ENCODE measurements at places on chromosomes 1 and 21.

GRCh38 chr1:47940779-47941178, 56.4 kb downstream of the TRABD2B start:
- DNase-seq = peak; percentile 83

DNA sequence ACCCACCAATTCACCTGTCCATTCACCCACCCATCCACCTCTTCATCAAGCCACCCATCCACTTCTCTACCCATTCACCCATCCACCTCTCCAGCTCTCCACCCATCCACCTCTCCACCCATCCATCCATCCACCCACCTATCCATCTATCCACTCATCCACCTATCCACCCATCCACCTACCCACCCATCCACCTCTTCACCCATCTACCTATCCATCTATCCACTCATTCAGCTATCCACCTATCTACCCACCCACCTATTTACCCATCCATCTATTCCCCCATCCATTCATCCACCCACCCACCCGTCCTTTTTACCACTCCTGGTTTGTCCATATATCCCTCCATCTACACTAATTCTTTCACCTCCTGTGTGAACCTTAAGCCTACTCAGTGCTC, 105.7 kb downstream of the ACTL8 start:
- DNase-seq = no peak

GRCh38 chr1:53390261-53390660, 62.4 kb upstream of the LRP8 start:
- peak; percentile 73 for DNase-seq

DNA sequence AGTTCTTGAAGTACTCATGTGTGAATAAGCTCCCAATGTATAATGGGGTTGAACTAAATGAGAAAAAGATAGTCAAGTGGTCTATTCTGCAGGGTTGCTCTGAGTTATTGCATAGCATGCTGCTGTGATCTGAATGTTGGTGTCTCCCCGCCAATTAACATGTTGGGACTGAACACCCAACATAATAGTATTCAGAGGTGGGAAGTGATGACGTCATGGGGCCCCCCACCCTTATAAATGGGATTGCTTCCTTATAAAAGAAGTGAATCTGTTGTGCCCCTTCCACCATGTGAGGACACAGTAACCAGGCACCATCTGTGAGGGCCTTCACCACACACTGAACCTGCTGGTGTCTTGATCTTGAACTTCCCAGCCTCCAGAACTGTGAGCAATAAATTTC, 50.2 kb downstream of the MAB21L3 start:
- DNase-seq = no peak

DNA sequence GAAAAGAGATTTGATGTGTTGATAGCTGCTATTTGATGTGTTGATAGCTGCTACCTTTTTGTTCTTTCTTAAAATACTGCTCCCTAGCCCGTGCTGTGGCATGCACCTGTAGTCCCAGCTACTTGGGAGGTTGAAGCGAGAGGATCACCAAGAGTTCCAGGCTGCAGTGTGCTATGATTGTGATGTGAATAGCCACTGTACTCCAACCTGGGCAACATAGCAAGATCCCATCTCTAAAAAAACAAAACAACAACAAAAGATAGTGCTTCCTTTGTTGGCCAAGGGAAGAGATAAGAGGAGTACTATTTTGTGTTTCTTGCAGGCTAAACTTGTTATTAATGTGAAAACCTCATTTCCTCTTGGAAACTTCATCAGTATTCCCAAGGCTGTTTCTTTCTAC, 6.1 kb downstream of the GPSM2 start:
- DNase-seq = no peak

DNA sequence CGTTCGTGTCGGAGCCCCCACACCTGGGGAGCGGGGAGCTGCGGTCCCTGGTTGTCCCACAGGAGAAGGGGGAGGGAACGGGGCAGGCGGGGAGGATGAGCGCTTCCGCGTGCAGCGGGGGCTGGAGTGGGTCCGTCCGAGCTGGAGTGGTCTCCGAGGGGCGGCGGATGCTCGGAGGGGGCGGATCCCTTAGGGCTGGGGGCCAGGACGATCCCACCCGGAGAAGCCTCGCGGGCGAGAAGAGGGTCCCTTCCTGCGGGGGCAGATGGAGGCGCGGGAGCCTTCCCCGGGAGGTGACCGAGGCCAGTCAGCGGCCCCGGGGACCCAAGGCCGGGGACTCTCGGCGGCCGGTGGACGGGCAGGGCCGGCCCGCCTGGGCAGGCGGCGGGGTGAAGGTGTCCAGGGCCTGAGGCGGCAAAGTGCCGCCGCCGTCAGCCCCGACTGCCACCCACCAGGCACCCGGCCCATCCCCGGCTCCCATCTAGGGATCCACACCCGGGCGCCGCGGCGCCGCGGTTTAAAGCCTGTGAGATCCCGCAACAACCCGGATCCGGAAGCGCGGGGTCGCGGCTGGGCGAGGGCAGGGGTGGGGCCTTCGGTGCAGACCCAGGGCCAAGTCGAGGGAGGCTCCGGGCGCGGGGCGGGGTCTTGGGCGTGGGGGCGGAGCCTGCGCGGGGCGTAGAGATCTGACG, 5.3 kb upstream of the CCDC27 start:
- DNase-seq = no peak

DNA sequence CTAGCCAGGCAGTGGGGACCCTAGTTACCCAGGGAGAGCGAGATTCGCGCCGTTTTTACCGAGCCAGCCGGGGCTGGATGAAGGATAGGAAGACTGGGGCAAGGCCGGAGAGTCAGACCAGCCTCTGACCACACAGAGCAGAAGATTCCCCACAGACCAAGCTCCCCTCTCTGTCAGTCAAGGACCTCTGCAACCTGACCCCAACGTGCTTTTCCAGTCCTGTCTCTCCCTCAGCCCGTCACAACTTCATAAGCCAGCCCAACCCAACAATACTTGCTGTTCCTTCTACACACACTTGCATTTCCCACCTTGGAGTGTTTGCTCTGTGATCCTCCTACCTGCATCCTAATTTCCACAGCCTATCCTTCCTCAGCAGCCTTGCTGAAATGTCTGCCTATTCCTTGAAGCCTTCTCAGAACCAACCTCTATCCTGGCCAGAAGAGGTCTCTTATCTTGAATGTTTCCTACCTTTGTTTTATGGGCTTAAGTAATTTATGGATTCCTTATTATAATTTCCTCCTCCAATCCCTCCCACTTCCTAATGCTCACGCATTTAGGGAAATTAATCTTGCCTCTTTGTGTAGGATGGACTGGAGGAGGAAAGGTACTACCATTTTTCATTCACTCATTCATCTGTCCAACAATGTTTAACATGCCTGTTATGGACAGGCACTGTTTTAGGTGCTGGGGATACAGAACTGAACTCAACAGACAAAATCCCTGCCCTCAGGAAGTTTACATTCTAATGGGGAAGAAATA, at the start of gene GSTM3:
Gene GSTM3, minus strand, starts transcription at position 424 of the 759 bp plus-strand sequence. CDS start 751 bp downstream, outside the sequence.
- DNase-seq = no peak

DNA sequence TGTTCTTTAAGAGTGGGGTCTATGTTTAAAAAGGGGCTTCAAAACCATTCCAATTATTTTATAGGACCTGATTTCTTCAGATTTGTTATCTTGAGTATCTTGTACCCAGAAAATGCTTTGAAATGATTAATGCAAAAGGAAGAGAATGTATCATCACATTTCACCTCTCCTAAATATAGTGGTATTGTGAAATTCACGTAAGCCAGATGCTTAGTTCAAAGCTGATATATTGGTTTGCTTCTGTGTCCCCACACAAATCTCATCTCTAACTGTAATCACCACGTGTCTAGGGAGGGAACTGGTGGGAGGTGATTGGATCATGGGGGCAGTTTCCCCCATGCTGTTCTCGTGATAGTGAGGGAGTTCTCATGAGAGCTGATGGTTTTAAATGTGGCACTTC, 8.5 kb downstream of the SOAT1 start:
- no peak for DNase-seq

GRCh38 chr21:45055861-45056260, 18.5 kb upstream of the ADARB1 start:
- no peak for DNase-seq

DNA sequence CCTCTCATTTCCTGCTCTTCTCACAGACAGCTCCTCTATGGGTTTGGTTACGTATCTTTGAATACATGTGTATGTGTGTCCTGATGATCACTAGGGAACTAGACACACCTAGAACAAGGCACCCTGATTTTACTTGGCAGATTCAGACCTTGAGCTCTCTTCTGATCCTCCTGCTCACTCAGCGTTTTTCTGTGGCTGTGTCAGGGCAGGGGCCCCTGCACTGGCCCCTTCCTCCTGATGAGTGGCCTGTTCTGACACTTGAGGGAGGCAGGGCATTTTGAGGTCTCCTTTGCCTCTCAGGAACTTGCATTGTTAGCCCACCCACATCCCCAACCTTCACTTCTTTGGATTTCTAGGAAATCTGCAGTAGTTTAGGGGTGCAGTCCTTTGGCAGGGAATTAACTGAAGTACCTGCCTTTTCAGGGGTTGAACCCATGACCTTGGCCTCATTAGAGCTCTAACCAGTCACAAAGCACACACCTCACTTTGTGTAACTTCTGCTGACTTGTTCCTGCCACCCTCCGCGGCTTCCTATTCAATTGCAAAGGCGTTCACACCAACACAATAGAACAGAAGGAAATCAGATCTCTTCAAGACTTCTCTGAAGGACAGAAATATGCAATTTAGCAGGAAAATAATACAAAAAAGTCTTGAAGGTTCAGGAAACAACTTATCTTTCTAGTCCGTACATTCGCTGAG, 8.8 kb downstream of the SMYD2 start:
- no peak for DNase-seq

- DNase-seq = no peak
These were observed 66.7 kb upstream of the GUCA2A start for GRCh38 chr1:42231253-42231652.

DNA sequence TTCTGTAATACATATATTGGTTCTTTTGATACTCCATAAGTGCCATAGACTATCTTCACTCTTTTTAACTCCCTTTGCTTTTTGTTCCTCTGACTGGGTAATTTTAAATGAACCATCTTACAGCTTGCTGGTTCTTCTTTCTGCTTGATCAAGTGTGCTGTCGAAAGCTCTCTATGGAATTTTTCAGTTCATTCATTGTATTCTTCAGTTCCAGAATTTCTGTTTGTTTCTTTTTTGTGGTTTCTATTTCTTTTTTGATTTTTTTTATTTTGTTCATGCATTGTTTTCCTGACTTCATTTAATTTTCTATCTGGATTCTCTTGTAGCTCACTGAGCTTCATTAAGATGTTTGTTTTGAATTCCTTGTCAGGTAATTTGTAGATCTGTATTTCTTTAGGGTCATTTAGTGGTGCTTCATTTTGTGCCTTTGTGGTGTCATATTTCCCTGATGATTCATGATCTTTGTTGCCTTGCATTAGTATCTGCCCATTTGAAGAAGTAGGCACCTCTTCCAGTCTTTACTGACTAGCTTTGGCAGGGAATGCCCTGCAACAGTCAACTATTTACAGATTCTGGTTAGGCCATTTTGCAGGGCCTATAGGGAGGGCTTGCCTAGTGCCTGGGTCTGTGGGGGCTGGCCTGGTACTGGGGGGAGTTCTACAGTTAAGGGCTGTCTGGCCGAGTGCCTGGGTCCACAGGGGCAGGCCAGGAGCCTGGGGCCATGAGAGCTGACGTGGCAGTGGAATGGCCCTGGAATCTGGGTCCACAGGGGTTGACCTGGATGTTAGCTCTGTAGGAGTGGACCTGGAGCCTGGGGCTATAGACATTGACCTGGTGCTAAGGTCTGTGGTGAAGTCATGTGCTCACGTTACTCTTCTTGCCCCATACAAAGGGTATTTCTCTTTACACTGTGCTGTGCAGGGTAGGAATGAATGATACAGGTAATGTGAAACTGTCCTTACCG, 89.7 kb downstream of the MAGI3 start:
- no peak for DNase-seq

GRCh38 chr1:18711536-18712251, 81.0 kb downstream of the PAX7 start:
- no peak for DNase-seq

DNA sequence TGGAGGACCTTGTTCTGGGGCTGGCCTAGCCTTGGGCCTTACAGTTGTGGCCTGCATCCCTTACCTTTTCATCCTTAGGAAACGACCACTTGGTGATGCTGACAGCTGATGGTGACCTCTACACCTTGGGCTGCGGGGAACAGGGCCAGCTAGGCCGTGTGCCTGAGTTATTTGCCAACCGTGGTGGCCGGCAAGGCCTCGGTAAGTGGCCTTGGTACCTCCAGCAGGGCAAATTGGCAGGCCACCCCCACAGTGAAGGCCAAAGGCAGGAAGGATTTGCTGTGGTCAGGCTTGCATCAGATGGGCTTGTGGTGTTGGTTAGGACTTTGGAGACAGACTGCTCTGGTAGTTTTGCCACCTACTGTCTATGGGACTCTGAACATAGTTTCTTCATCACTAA, 17.7 kb upstream of the TRNAU1AP start:
- DNase-seq = no peak

DNA sequence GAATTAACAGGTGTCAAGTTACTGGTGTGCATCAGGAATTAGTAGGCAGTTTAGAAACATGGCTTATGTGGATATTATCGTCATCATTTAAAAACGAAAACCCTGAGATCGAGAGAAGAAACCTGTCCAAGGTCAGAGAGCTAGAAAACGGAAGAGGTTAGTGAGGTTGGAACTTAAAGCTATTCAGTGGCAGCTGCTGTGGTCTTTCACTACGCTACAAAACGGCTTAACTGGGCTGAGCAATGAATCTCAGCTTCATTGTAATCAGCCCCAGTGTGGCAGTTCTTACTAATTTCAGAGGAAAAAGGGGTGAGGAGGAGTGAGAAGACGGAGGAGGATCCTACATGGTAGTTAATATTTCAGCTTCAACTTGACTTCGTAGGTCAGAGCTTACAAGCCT, 77.9 kb downstream of the DAB1 start:
- DNase-seq = no peak

DNA sequence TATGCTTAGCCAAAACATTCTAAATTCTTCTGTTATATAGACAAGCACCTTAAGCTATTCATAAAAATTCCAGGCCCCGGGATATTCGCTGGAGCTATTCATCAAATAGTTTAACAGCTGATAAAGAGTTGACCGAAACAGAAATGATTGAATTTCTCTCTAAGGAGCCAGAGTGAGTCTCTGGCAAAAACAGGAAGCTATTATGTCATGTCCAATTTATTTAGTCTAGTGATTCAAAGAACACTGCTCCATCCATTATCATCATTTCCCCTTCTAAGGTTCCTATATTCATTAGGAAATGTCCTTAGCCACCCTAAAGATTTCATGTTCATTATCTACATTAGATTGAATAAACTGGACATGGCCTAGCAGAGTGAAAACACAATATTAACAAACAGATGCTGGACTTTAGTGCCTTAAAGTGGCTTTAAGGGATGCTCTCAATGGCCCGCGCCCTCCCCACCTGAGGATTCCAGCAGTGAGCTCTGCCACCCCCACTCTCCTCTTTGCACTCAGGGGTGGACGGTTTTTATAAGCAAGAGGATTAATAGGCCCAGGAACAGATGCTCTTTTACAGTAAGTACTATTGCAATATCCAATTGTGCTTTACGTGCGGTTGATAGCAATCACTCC, 122.1 kb upstream of the RGS1 start:
- no peak for DNase-seq

GRCh38 chr1:28682840-28683239, 14.3 kb downstream of the GMEB1 start:
- no peak for DNase-seq

- DNase-seq = peak; percentile 35
These were observed 12.0 kb downstream of the ZFYVE9 start for GRCh38 chr1:52153898-52154297.

- no peak for DNase-seq
These were observed 421.3 kb downstream of the NEGR1 start for GRCh38 chr1:71861022-71861421.

Measured in NCI-H2029 treated with DMSO at 0.1 percent for 48 hours (cell line).